Thoracic aorta (tissue), 2 donors: ENCODE measurements at places on chromosomes 5 and 9.

DNA sequence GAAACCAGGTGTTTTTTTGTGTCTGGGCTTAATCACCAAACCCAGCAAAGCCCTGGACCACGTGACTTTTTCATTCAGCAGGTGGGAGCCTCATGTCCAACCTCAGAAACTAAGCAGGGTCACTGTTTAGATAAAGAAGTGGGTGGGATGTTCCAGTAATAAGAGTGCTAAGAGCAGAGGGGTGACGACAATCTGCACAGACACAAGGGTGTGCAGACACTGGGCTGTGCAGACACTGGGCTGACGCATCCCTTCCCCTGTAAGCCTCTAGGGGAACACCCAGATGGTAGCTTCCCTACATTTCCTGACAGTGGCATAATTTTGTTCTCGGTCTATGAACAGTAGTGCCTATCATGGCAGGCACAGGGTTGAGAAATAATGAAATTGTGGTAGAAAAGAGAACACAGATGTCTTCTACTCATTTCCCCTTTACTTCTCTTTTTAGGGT is 85.1 kb downstream of the SAXO1 start:
- no peaks in the 10 kb centered on the region for H3K36me3 ChIP-seq
- no peak overlapping the region for H3K4me3 ChIP-seq
- H3K27ac ChIP-seq: no peak overlapping the region

DNA sequence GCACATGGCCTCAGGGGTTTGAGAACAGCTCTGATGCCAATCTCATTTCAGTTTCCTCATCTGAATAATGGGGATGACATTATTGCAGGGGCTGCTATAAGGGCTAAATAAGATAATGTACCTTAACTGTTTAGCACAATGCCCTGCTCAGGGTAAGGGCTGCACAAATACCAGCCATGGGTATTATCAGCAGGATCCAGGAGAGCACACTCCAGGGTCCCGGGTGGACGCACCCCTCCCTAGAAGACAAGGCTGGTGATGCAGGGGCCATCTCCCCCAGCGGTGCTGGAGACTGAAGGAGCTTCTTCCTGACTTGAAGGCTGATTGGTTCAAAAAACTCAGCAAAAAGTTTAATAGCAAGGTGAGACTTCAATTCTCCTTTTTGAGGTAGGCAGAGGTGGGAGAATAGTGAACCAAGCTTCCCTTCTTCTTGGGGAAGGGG is 2.7 kb upstream of the CXXC5 start:
- H3K36me3 ChIP-seq: no peaks in the 10 kb centered on the region
- no peaks in the 10 kb centered on the region for H3K27me3 ChIP-seq
- no peak overlapping the region for H3K4me3 ChIP-seq
- no peak overlapping the region for H3K27ac ChIP-seq
- DNase-seq: no peak

DNA sequence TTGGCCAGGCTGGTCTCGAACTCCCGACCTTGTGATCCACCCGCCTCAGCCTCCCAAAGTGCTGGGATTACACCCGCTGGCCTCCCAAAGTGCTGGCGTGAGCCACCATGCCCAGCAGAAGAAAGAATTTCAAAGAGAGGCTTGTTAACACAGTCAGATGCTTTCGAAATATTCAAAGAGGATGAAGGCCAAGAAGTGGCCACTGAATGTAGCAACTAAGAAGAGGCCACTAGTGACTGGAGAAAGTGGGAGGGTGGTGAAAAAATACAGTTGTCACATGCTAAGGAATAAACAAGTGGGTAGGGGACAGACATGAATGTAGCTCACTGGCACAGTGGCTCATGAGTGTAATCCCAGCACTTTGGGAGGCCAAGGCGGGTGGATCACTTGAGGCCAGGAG is 13.0 kb upstream of the TPM2 start:
- H3K4me3 ChIP-seq: no peak overlapping the region
- H3K36me3 ChIP-seq: peaks cover 99% of the 10 kb centered on the region
- H3K27ac ChIP-seq: peak overlapping the region; percentile 99
- DNase-seq: no peak
- H3K4me1 ChIP-seq: no peaks in the 10 kb centered on the region

DNA sequence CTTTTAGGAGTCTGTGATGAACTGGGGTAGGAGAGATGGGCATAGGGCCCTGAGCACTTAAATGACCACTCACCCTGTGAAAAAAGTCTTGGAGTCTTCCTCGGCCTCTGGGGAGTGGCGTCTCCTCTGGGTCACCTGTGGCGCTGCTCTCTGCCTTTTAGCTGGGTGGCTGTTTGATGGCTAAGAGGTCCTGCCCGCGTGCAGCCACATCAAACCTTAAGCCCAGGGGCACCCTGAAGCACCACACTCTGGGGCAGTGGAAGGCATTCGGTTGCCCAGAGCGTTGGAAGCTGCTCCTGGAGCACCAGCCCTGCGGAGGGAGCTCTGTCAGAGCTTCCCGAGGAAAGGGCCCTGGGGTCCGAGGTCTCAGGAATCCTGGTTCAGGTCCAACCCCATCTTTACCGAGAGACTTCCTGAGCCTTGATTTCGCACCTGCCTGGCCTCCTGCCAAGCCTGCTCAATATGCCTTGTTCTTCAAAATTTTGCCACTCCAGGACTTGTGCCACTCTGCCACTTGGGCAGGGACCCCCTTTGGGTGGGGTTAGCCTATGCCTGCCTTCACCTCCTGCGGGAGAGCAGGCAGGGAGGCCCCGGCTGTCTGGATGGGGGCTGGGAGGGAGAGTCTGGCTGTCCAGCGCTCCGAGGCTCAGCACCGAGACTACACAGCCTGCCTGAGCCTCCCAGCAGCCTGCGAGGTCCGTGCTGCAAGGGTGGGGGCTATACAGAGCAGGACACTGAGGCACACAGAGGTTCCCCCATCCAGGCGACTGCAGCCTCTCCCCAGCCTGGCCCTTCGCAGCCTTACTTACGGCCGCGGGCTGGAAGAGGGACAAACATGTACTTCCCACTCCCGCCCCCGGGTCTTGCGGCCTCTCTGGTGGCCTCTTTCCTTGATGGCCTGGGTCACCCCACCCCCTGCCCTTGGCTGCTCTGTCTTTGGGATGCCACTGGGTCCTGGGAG is 63.4 kb upstream of the RNU6ATAC start:
- no peak overlapping the region for H3K27ac ChIP-seq
- no peak overlapping the region for H3K4me3 ChIP-seq
- H3K27me3 ChIP-seq: no peaks in the 10 kb centered on the region
- H3K4me1 ChIP-seq: peaks cover 7% of the 10 kb centered on the region
- no peaks in the 10 kb centered on the region for H3K36me3 ChIP-seq

- H3K27ac ChIP-seq: peak overlapping the region; percentile 97
- no peaks in the 10 kb centered on the region for H3K27me3 ChIP-seq
- DNase-seq: peak; percentile 46
- peaks cover 21% of the 10 kb centered on the region for H3K36me3 ChIP-seq
- peaks cover 97% of the 10 kb centered on the region for H3K4me1 ChIP-seq
- H3K4me3 ChIP-seq: peak overlapping the region; percentile 58
These were observed 292.0 kb downstream of the FANCC start for GRCh38 chr9:95025213-95026147.

GRCh38 chr9:131516930-131517329 is 14.1 kb downstream of the UCK1 start:
- H3K27me3 ChIP-seq: no peaks in the 10 kb centered on the region
- no peak overlapping the region for H3K4me3 ChIP-seq
- no peaks in the 10 kb centered on the region for H3K4me1 ChIP-seq
- DNase-seq: no peak
- H3K27ac ChIP-seq: no peak overlapping the region

DNA sequence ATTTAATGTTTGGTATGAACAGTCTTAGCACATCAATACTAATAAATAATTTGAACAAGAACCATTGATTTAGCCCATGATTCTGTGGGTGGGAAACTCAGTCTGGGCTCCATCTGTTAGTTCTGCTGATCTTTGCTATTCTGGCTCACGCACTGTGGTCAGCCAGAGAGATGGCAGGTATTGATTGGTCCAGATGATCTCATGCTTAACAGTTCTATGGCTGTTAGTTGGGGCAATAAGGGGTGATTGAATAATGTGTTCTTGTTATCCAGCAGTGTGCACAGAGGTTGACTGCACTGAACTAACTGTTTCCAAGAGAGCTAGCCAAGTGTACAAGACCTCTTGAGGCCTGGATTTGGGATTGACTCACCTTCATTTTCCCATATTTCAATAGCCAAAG is 824.3 kb downstream of the SEMA5A start:
- H3K27me3 ChIP-seq: no peaks in the 10 kb centered on the region
- H3K4me1 ChIP-seq: no peaks in the 10 kb centered on the region
- no peak for DNase-seq
- no peaks in the 10 kb centered on the region for H3K36me3 ChIP-seq
- no peak overlapping the region for H3K4me3 ChIP-seq
- no peak overlapping the region for H3K27ac ChIP-seq

GRCh38 chr9:77779010-77779409 is 130.9 kb upstream of the GNA14 start:
- H3K4me1 ChIP-seq: no peaks in the 10 kb centered on the region
- no peaks in the 10 kb centered on the region for H3K27me3 ChIP-seq
- H3K36me3 ChIP-seq: no peaks in the 10 kb centered on the region

- DNase-seq: no peak
- no peak overlapping the region for H3K4me3 ChIP-seq
- H3K4me1 ChIP-seq: no peaks in the 10 kb centered on the region
- H3K27me3 ChIP-seq: no peaks in the 10 kb centered on the region
These were observed 668.4 kb upstream of the FAM174A start for GRCh38 chr5:99866740-99867139.

- H3K4me3 ChIP-seq: no peak overlapping the region
- no peaks in the 10 kb centered on the region for H3K27me3 ChIP-seq
- H3K4me1 ChIP-seq: peaks cover 14% of the 10 kb centered on the region
- no peak overlapping the region for H3K27ac ChIP-seq
- no peak for DNase-seq
These were observed 669 bp downstream of the IL13 start for GRCh38 chr5:132658381-132659302.

DNA sequence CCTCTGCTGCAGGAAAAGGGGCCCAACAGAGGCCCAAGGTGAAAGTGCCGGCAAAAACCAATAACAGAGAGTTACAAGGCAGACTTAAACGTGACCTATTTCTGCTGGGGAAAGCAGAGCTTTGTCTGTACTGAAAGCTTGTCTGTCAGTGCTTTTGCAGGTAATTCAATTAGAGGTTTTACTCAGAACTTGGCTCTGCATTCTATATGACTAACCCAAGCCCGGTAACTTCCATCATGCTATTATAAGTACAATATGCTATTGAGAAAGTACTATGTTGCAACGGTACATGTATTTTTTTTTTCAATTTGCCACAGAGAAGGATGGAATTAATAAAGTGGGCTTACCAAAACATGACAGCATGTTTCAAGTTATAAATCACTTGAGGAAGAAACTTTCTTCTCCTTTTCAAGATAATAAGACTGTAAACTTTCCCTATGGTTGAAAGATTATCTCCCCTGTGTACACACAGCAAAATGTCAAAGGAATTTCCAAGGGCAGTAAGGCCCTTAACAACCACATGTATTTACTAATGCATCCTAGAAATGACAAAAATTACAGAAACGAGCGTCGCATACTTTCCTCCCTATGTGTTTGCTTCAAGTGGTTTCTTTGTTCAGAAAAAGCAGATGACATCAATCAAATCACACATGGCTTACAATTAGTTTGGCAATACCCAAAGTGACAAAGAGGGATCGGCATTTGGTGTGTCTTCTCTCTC is 282.4 kb downstream of the EFNA5 start:
- H3K27me3 ChIP-seq: no peaks in the 10 kb centered on the region
- peaks cover 15% of the 10 kb centered on the region for H3K4me1 ChIP-seq
- H3K27ac ChIP-seq: no peak overlapping the region
- no peak for DNase-seq

- H3K4me3 ChIP-seq: no peak overlapping the region
- no peaks in the 10 kb centered on the region for H3K36me3 ChIP-seq
- H3K27me3 ChIP-seq: no peaks in the 10 kb centered on the region
- H3K4me1 ChIP-seq: peaks cover 18% of the 10 kb centered on the region
These were observed 38.3 kb downstream of the RECK start for GRCh38 chr9:36074870-36075532.
